ENCODE measurements at places on chromosomes 7 and 10. TPM values are rescaled to one million over a fixed set of nuclear protein-coding genes. Genes with fewer than 3 reads are reported as not detected.

The RSPH10B gene
- total RNA-seq: 0.11 TPM

GRCh38 chr7:94055963-94056362, 51.8 kb upstream of the BET1 start:
- DNase-seq: no peak

The IL2RA gene
- total RNA-seq: not detected

DNA sequence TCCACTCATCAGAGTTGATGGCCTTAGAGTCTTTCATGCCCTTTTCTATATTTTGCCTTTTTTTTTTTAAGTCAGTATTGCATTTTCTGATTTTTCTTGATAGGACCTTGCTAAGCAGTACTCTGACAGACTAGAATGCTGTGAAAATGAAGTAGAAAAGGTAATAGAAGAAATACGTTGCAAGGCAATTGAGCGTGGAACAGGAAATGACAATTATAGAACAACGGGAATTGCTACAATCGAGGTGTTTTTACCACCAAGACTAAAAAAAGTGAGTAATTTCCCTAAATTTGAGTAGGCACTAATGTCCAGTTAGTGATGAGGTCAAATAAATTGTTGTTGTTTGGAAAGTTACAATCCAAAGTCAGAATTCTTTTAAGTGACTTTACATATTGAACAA, 7.4 kb downstream of the NUB1 start:
- DNase-seq: no peak

DNA sequence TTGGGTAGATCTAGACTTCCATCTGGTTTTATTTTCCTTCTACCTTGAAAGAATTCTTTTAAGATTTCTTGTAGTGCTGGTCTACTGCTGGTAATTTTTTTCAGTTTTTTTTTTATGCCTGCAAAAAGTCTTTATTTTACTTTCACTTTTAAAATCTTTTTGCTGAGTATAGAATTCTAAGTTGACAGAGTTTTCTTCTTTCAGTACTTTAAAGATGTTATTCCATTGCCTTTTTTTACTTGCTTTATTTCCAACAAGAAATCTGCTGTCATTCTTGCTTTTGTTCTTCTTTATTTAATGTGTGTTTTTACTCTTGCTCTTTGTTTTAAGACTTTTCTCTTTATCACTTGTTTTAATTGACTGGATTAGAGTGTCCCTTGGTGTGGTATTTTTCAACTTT, 36.1 kb upstream of the HECTD2 start:
- no peak for DNase-seq

- peak; percentile 50 for DNase-seq
Measured at GRCh38 chr10:5293691-5294550, 70.8 kb upstream of the UCN3 start.

The GHRHR gene
- not detected for total RNA-seq
